ENCODE measurements at places on chromosomes 12 and 14.

- DNase-seq, result no peak
- H3K4me1 ChIP-seq, result no peaks in the 10 kb centered on the region
- no peaks in the 10 kb centered on the region for H3K27me3 ChIP-seq
- H3K27ac ChIP-seq, result no peak overlapping the region
- H3K36me3 ChIP-seq, result no peaks in the 10 kb centered on the region
- H3K4me3 ChIP-seq, result no peak overlapping the region
These were observed 79.4 kb downstream of the TMTC2 start for GRCh38 chr12:82765971-82766705.

- peaks cover 25% of the 10 kb centered on the region for H3K36me3 ChIP-seq
- no peaks in the 10 kb centered on the region for H3K27me3 ChIP-seq
- no peak overlapping the region for H3K4me3 ChIP-seq
- DNase-seq, result no peak
- H3K4me1 ChIP-seq, result peaks cover under 1% of the 10 kb centered on the region
- no peak overlapping the region for H3K27ac ChIP-seq
These were observed 80.0 kb upstream of the STAC3 start for GRCh38 chr12:57330992-57331391.

- no peak for DNase-seq
- peaks cover 2% of the 10 kb centered on the region for H3K36me3 ChIP-seq
- no peak overlapping the region for H3K4me3 ChIP-seq
- H3K27me3 ChIP-seq, result peaks cover 1% of the 10 kb centered on the region
- H3K27ac ChIP-seq, result no peak overlapping the region
These were observed 16.7 kb downstream of the AHSA1 start for GRCh38 chr14:77474479-77475177.

- H3K4me1 ChIP-seq, result peaks cover 4% of the 10 kb centered on the region
- peaks cover 2% of the 10 kb centered on the region for H3K27me3 ChIP-seq
These were observed 129.4 kb downstream of the SCARB1 start for GRCh38 chr12:124734224-124734788.

DNA sequence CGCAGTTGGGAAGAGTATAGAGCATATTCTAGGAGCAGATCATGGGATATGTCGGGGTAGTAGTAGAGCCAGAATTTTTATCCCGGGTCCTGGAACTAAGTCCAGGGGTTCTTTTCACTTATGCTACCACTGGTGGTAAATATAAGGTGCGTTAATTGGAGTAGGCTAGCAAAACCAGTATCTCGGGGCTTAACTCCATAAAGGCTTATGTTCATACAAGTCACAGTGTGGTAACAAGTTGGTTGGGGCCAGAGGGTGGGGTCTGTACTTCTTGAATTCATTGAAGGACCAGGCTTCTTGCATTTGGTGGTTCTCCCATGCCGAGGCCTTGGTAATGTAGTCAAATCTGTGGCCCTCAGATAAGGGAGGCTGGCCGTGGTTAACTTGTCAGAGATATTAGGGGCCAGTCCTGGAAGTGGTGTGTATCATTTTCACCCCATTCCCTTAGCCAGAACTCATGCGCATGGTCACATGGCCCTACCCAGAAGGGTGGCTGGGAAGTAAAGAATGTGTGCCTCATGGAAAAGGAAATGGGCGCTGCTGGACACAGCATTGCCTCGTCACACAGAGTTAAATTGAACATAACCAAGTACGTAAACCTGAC lies 1.5 kb upstream of the ZNF641 start:
- H3K4me1 ChIP-seq, result peaks cover 19% of the 10 kb centered on the region
- no peak overlapping the region for H3K27ac ChIP-seq
- peaks cover 11% of the 10 kb centered on the region for H3K36me3 ChIP-seq
- H3K27me3 ChIP-seq, result peaks cover 5% of the 10 kb centered on the region
- H3K4me3 ChIP-seq, result no peak overlapping the region

DNA sequence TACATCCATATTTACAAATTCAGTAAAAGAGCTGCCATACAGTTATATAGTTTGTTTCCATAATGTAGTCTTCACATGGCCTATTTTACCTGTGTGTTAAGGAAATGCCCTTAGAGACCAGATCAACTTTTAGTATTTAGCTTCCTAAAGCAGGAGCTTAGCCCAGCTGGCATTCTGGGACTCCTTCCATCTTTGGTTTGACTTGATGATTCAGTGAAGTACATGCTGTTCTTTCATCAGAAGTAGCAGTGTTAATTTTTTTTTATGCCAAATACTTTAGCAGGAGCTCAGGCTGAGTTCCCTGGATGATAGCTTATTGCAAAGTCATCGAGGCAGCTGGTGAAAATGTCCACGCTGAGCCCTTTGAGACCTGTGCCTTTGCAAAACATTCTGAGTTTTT lies 101.0 kb downstream of the FOXG1 start:
- no peaks in the 10 kb centered on the region for H3K36me3 ChIP-seq
- H3K4me3 ChIP-seq, result no peak overlapping the region
- no peak for DNase-seq

DNA sequence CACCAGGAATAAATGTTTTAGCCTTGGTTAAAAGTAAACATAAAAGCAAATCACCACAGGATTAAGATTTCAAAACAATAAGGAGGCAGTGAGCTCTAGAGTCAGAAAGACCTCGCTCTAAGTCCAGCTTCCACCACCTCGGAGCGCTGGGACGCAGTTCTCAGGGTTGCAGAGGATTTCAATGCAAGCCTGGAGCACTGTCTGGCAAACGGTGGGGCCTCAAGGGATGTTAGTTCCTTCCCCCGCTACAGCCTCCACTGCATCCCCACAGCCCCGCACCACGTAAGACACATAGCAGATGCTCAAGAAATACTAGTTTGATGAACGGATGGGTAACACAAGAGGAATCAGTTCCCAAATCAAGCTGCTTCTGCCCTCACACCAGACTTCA lies 39.3 kb upstream of the TMCC3 start:
- DNase-seq, result no peak
- no peak overlapping the region for H3K4me3 ChIP-seq
- H3K27ac ChIP-seq, result no peak overlapping the region

DNA sequence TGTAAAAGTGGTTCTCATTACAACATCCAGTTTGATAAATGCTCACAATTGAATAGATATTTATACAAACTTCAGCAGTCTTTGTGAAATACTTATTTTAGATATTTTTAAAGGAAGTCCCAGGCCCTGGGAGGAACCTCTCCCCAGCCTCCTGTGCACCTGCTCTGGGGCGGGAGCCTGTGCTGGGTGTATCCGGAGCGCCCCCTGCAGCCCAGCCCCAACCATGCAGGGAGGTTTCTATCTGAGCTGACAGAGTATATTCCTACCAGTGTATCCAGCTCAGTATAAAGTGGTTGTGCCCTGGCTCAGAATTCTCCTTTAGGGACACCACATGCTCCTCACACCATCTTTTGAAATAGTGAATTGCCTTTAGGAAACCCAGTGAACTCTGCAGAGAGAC lies 851.8 kb downstream of the TMEM121 start:
- peaks cover 15% of the 10 kb centered on the region for H3K27me3 ChIP-seq
- H3K4me3 ChIP-seq, result no peak overlapping the region
- H3K27ac ChIP-seq, result no peak overlapping the region

- H3K4me1 ChIP-seq, result peaks cover 4% of the 10 kb centered on the region
- DNase-seq, result no peak
- peaks cover 5% of the 10 kb centered on the region for H3K36me3 ChIP-seq
- peaks cover 7% of the 10 kb centered on the region for H3K27me3 ChIP-seq
These were observed 18.6 kb upstream of the PRKAB1 start for GRCh38 chr12:119649202-119649808.

DNA sequence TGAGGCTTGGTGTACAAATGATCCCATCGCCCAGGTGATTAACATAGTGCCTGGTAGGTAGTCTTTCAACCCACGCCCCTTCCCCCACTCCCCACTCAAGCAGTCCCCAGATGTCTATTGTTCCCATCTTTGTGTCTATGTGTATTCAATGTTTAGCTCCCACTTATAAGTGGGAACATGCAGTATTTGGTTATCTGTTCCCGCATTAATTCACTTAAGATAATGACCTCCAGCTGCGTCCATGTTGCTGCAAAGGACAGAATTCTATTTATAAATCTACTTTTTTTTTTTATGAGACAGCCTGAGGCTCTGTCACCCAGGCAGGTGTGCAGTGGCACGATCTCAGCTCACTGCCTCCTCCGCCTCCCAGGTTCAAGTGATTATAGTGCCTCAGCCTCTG lies 15.7 kb downstream of the SPX start:
- H3K4me1 ChIP-seq, result peaks cover 14% of the 10 kb centered on the region
- no peak overlapping the region for H3K27ac ChIP-seq
- no peaks in the 10 kb centered on the region for H3K36me3 ChIP-seq
- H3K27me3 ChIP-seq, result no peaks in the 10 kb centered on the region

DNA sequence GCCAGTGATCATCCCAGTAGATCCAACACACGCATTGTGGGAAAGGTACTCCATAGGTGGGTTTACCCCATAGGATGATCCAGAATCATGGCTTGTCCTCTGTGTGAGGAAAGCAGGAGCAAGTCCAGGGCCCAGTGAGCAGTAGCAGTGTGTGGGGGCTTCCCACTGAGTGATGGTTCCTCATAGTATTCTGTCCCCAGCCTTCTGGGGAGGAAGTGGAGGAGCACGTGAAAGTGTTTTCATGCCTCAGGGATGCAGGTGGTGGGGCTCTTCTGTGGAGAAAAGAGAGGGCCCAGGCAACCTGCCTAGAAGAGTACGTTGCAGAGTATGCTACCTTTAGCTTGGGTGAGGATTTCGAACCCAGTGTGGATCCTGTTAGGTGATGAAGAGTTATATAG lies 56.5 kb downstream of the SUSD6 start:
- no peaks in the 10 kb centered on the region for H3K27me3 ChIP-seq
- H3K36me3 ChIP-seq, result peaks cover 42% of the 10 kb centered on the region
- no peak for DNase-seq
- peak overlapping the region; percentile 7 for H3K4me3 ChIP-seq
